ENCODE measurements at places on chromosomes 1 and 21.

GRCh38 chr1:19683351-19683750 lies 18.7 kb downstream of the HTR6 start:
- no peak for DNase-seq

GRCh38 chr1:177686933-177687332 lies 282.9 kb downstream of the SEC16B start:
- no peak for DNase-seq

- DNase-seq = no peak
Observed at GRCh38 chr21:35326677-35327076, 277.6 kb upstream of the RUNX1 start.

DNA sequence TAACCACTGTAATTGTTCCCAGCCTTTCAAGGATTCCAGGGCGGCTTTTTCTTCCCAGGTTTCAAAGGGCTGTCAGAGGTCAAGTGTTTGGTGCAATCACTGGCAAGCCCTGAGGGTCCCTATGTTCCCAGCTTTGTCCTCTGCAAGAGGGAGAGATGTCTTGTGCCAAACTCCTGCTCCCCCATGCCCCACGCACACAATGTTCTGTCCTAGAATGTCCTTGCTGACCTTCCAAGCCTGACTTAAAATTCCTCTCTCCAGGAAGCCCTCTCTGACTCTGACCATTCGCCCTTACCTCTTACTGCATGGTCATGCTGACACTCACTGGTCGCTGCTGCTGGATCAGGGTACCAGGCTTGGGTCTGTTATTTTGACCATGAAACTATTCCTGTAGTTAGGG lies 152.5 kb upstream of the KCND3 start:
- DNase-seq = no peak

DNA sequence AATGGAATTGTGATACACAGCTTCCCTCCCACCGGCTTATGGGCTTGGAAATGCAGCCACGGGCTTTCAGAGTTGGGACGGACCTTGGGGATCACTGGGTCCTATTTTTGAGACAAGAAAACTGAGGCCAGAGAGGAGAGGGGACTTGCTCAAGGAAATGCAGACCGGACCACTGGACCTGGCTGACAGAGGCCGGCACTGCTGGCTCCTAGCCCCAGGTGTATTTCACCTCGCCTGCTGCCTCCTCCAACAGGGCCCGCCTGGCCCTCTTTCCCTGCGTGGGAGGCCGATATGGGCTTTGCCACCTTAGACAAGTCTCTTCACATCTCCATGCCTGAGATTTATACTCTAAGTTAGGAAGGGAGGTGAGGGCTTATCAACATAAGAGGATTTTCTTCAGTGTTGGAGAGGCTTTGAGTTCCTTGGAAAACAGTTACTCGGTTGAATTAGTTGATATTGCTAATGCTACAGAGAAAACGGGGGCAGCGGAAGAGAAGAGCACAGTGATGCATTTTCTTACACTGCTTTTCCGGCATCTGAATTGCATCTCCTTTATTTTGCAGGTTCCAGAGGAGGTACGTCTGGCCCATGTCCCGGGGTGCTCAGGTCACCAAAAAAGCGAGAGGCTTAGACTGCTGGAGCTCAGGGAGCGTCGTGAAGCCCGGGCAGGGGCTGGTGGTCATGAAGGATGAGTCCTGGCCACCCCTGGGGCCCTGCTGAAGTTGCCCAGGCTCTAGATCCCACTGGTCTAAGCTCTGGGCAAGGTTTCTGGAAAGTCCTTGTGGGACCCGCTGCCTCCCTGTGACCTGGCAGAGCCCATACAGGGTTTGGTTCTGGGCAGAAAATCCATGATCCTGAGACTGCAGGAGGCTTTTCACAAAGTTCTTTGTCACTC lies 44.7 kb downstream of the CAPN2 start:
- no peak for DNase-seq

DNA sequence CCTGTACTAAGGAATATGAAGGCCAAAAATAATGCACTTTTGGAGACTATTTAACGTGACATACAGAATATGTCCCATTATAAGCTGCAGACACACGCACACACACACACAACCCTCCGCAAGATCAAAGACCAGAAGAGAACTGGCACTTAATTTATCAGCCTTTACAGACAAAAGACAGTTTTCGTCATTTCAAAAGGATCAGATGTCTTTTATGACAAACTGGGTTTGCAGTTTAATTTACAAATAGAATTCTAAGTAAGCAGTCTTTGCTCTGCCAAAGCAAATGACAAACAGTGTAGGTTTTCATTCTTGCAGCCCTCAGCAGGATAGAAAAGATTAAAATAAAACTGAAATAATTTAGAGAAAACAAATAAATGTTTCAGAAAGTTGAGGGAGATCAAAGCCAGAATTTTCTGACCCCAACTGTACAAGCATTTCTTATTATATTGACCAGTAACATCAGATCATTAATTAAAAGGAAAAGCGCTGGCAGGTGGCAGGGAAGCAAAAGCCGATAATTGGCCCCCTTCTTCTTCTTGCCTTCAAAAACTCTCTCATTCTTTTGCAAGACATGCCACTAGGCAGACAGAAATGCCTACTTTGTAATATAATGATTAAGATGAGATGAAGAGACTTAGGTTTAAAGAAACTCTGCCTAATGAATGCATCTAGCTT lies 169.0 kb downstream of the DENND1B start:
- DNase-seq = no peak

GRCh38 chr1:204435872-204436271 lies 24.3 kb upstream of the PPP1R15B start:
- DNase-seq = no peak

DNA sequence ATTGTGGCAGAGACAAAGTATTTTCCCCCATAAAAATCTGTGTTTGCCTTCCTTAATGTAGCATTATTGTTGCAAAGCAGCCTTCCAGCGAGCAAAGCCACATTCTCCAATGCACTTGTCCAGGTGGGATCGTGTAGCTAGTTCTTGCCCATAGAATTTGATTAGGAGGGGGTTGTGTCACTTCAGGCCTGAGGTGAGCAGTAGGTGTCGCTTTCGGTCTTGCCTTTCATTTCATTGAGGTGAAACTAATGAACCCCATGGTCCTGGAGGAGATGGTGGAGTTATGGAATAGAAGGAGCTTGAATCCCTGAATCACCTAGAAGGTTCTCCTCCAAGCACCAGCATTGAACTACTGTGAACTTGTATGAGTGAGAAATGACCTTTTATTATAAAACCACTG lies 318.9 kb upstream of the PBX1 start:
- DNase-seq = no peak

DNA sequence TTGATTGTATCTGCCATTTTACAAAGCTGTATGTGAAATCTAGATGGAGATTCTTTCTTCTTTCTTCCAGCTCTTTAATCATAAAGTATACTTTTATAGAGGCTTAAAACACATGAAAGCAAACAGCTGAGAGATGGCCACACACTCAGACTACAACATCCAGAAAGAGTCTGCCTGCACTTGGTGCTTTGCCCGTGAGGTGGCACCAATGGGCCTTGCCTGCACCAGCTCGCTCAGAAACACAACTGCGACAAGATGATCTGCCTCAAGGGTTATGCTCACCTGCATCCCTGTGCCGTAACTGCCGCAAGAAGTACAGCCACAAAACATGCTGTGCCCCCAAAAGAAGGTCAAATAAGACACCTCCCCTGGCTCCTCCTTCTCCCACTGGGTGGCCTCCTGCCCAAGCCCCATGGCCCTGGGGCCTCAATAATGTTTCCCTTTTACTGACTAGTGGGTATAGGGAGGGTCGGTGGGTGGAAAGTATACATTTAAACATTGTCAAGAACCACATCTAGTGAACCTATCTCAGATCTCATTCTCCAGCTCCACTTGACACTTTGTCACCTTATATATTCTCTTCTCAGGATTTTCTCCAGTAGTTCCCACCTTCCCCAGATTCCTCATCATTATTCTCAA lies 66.7 kb upstream of the ANGPTL3 start:
- DNase-seq = no peak

DNA sequence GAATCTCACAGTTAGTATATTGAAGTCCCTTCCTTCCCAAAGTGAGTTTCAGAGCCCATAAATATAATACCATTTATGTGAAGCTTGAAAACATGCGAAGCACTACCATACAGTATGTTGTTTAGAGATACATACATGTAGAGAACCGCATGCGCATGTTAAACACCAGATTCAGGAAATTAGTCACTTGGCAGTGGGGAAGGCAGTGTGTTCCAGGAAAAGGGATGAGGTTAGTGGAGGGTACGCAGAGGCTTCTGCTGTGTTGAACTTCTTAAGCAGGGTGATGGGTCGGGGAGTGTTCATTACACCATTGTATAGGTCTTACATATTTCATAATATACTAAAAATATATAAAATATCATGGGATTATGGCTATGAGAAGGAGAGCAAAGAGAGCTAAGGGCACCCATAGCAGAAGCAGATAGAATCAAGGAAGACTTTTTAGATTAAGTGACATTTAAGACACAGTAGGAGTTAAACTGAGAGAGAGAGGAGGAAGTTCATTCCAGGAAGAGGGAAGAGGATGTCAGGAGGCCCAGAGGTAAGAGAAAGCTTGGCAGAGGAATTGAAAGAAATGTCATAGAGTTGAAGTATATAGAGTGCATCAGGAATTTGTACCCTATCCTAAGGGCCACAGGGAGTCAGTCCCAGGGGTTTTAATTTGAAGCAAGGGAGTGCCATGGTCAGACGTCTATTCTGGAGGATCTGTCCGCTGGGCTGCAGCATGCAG lies 43.5 kb upstream of the SARS1 start:
- DNase-seq = no peak

GRCh38 chr1:236870721-236871120 lies 75.6 kb downstream of the MTR start:
- DNase-seq = no peak

- DNase-seq = no peak
Observed at GRCh38 chr1:119882132-119883049, 13.9 kb downstream of the ADAM30 start.

DNA sequence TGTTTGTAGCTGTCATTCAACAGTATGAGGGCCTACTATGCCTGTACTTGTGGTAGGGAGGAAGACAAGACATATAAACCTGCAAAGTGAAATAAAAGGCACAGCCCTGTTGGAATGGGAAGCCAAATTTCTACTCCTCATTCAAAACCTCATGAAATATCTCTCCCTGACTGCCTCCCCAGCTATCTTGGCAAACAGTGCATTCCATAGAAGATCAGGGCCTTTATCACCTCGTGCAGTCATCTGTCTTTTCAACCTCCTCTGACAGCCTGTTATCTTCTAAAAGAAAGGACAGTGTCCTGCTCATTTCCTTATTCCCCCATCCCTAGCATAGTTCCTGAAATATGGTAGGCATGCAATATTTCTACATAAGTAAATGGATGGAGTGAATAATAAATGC lies 71.0 kb downstream of the SH3GLB1 start:
- no peak for DNase-seq

DNA sequence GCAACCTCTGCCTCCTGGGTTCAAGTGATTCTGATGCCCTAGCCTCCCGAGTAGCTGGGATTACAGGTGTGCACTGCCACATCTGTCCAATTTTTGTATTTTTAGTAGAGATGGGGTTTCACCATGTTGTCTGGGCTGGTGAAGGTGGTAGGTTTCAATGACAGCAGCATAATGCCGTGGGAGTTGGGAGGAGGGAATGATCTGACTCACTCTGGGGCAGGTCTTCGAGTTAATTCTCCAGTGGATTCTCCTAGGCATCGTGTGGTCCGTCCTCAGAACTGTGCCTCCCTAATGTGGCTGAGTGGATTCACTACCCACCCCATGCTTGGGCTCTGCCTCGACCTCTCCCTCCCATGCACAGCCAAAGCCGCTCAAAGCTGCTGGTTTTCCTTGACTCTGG lies 1.7 kb upstream of the GPR37L1 start:
- DNase-seq = no peak

GRCh38 chr1:176211396-176212165 lies 4.5 kb upstream of the COP1 start:
- DNase-seq = no peak

GRCh38 chr1:161137881-161138280 lies 5.4 kb upstream of the DEDD start:
- no peak for DNase-seq

- DNase-seq = peak; percentile 54
Observed at GRCh38 chr1:113811156-113811887, 954 bp downstream of the RSBN1 start.

GRCh38 chr1:168582688-168583336 lies 6.4 kb downstream of the XCL1 start:
- no peak for DNase-seq

GRCh38 chr1:154837034-154837671 lies 32.9 kb downstream of the KCNN3 start:
- DNase-seq = no peak

DNA sequence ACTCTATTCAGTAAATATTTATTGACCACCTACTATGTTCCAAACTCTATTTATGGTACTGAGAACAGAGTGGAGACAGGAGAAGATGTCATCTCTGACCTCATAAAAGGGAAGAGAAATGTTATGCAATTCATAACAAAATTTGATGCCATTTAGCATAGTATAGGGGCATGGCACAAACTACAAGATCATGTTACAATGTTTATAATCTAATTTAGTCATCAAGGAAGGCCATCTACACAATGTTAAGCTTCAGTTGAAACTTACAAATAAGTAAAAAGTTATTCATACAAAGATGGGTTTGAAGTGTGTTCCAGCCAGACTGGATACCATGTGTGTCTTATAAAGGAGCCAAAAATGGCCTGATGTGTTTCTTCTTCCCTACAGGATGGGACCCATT lies 146.8 kb upstream of the CHRM3 start:
- no peak for DNase-seq

DNA sequence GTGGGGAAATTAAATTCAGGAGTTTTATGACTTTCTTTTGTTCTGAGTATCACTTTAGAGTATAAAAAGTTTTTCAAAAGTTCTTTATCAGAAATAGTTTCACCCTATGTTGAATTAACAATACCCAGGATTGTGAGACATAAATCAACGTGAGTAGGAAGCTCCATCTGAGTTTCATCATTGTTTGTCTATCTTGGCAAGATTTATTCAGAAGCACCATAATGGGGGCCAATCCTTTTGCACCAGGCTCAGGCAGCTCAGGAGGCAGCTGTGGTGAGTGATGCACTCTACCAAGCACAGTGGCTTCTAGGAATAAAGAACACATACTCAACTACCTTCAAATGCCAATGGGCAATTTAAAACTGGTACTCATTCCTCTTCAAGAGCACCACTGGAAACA lies 12.0 kb downstream of the CREG1 start:
- DNase-seq = no peak

DNA sequence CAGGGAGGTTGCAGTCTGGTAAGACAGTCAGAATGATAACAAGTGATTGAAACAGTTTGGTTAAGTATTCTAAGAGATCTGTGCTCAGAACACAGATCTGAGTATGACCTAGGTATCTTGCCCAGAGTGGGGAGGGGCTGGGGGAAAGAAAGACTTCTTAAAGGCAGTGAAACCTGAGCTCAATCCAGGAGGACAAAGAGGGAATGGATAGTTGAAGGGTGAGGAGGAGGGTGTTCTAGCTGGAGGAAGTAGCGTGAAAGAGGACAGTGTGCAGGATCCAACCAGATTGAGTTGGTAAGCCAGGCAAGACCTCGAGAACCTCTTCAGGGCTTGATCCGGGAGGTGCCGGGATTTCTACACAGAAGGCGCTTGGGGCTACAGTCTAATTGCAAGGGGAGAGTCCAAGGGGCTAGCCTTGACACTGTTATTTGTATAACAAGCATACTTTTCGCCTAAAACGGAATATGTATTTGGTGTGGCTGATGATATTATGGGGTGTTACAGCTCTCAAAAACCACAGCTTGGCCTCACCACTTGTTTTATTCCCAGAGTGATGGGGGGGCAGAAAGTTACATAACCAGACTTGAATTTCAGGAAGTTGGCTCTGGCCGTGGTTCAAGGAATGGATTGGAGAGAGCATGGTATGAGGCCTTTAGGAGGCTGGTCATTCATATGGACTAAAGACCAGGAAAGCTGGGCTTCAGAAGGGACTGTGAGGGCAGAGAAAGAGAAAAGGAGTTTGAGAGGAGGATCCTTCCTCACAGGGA lies 19.1 kb downstream of the RCSD1 start:
- DNase-seq = no peak

GRCh38 chr1:112247036-112247597 lies 148.9 kb upstream of the CTTNBP2NL start:
- DNase-seq = no peak

Measured in KG1 (cell line).